H9 (cell line): ENCODE measurements at places on chromosomes 6 and 20. TPM values are rescaled to one million over a fixed set of nuclear protein-coding genes. Genes with fewer than 3 reads are reported as not detected.

ARG1 gene
- not detected in 2 replicates for total RNA-seq

PPP2R5D gene
- total RNA-seq = 53.5 and 57.7 TPM in 2 replicates

CASS4 gene
- total RNA-seq = not detected in 2 replicates

BPIFB2 gene
- not detected in 2 replicates for total RNA-seq

ULBP1 gene
- 1.6 and 2.1 TPM in 2 replicates for total RNA-seq

BEND6 gene
- total RNA-seq = 1.4 and 2.3 TPM in 2 replicates

TFEB gene
- total RNA-seq = 1.2 and 2.4 TPM in 2 replicates

TAP1 gene
- total RNA-seq = 12.1 and 12.7 TPM in 2 replicates

DNA sequence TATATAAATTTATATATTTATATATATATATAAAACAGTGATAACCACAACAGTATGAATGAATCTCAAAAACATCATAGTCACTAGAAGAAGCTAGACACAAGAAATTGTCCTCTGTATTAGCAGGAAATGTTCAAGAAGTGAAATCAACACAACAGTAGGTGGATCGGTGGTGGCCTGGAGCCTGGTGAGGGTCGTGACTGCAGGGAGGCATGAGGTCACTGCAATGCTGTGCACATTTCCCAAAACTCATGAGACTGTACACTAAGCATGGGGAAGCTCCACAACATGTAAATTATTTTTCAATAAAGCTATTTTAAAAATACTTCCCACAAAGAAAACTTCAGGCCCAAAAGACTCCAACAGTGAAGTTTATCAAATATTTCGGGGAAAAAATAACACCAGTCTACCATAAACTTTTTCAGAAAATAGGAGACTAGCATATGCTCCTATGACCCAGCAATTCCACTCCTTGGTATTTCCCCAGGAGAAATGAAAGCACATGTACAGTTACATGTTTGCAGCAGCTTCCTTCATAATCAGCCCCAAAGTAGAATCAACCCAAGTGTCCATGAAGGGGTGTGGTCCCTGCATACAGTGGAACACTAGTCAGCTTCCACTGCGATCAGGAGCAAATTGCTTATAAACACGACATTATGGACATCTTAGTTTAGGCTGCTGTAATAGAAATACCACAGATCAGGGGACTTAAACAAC lies 144.2 kb downstream of the TBXT start:
- no peak overlapping the region for H3K4me3 ChIP-seq
- no peaks in the 10 kb centered on the region; the same call in 1 of the 2 replicates for H3K4me1 ChIP-seq
- no peak for DNase-seq
- H3K36me3 ChIP-seq = no peaks in the 10 kb centered on the region; the same call in 2 of the 3 replicates

DNA sequence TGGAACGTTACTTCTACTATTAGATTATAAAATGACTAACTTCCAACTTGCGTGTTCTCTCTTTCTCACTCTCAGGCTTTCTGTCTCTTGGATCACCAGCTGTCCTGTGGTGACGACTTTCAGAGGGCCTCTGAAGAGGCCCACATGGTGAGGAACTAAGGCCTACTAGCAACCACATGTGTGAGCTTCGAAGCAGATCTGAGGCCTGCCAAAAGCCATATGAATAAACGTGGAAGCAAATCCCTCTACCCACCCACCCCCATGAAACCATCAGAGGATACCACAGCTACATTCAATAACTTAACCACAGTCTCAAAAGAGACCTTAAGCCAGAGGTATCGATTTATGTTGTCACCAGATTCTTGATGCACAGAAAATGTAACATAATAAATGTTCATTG lies 13.5 kb upstream of the BMP5 start:
- no peaks in the 10 kb centered on the region for H3K36me3 ChIP-seq
- H3K27me3 ChIP-seq = no peaks in the 10 kb centered on the region
- no peaks in the 10 kb centered on the region for H3K4me1 ChIP-seq
- no peak for DNase-seq

- H3K27ac ChIP-seq = no peak overlapping the region
- H3K4me1 ChIP-seq = no peaks in the 10 kb centered on the region
- no peak overlapping the region for H3K4me3 ChIP-seq
- no peaks in the 10 kb centered on the region for H3K27me3 ChIP-seq
- DNase-seq = no peak
These were observed 22.2 kb downstream of the PCMTD2 start for GRCh38 chr20:64277571-64278316.

DNA sequence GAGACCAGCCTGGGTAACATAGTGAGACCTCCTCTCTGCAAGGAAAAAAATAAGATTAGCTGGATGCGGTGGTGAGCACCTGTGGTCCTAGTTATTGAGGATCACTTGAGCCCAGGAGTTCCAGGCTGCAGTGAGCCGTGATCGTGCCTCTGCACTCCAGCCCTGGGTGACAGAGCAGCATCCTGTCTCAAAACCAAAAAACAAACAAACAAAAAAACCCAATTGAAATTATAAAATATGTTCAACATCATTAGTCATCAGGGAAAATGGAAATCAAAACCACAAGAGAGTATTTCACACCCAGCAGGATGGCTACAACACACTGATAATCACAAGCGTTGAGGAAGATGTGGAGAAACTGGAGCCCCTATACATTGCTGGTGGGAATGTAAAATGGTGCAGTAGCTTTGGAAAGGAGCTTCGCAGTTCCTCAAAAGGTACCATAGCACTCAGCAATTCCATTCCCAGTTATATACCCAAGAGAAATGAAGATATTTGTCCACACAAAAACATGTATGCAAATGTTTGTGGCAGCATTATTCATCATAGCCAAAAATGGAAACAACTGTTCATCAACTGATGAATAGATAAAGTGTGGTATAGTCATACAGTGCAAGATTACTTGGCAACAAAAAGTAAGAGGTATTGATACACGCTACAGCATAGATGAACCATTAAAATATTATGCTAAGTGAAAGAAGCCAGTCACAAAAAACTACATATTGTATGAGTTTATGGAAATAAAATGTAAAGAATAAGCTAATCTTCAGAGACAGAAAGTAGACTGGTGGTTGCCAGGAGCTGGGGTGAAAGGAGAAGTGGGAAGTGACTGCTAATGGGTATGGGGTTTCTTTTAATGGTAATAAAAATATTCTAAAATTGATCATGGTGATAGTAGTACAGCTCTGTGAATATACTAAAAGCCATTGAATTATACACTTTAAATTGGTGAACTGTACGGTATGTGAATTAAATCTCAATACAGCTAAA lies 38.7 kb upstream of the RIPOR2 start:
- H3K4me3 ChIP-seq = no peak overlapping the region
- DNase-seq = no peak
- no peak overlapping the region for H3K27ac ChIP-seq
- no peaks in the 10 kb centered on the region for H3K36me3 ChIP-seq

- no peaks in the 10 kb centered on the region; the same call in 1 of the 2 replicates for H3K4me1 ChIP-seq
- no peaks in the 10 kb centered on the region for H3K36me3 ChIP-seq
- H3K4me3 ChIP-seq = no peak overlapping the region
- no peak for DNase-seq
These were observed 326.2 kb downstream of the CBLN4 start for GRCh38 chr20:55678970-55679667.

DNA sequence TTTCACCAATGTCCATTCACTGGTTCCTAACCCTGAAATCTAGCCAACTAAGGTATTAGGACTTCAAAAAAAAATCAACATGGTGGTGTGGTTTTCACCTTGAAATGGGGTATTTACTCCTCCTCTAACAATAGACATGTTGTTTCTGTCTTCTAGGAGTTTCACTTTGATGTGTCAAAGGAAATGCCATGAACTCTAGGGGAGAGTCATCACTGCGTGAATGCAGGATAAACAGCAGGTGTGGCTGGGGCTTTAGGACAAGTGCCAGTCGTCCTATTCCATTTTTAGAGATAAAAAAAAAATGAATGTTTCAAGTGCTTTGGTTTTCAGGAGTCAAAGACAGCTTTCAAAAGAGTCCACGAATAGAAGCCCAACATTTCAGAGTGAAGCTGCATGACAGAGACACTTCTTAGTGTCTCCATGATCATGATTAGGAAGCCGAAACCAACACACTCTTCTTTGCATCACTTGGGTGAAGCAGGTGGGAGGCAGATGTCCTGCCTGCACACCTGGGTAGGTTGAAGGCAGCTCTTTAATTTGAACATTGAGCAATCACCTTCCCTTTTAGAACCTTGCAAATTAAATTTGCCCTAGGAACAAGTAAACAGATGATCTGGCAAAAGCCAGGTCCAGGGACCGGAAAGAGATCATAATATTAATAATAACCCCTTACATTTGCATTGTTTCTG lies 328.5 kb upstream of the PRDM1 start:
- peaks cover 16% of the 10 kb centered on the region for H3K36me3 ChIP-seq
- H3K27me3 ChIP-seq = no peaks in the 10 kb centered on the region
- DNase-seq = no peak
- peaks cover 8% of the 10 kb centered on the region; the same call in 1 of the 2 replicates for H3K4me1 ChIP-seq

DNA sequence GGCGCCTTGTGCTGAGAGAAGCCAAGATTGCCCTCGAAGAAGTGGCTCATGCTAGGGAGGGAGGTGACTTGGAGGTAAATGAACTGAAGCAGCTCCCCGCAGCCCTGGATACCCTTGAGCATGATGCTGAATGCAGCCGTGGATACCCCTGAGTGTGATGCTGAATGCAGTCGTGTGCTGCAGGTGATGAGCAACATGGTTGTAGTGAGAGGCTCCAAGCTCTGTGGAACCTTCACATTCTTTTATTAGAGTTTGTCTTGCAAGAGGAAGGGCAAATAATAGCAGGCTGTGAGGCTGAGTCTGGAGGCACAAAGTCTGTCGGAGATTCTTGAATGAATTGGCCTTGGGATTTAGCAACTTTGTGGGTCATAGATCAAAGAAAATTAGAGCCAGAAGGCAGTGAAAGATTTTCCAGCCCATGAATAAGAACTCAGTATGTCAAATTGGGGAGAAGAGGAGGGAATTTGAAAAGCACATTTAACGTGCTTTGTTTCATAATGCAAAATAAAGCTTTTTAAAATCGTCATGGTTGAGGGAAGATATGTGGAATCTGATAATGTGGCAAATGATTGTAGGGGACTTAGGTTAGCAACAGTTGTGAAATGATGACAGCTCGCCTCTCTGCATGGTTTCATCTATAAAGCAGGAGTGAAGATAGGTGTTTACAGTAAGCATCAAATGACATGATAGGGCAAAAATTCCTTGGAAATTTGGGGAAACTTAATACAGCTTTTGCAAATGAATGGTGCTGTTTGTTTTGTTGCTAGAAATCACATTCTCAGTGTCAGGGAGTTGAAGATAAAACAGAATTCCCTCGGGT lies 120.1 kb upstream of the TIAM2 start:
- peaks cover 12% of the 10 kb centered on the region; the same call in 1 of the 2 replicates for H3K4me1 ChIP-seq
- no peaks in the 10 kb centered on the region for H3K36me3 ChIP-seq
- H3K27me3 ChIP-seq = no peaks in the 10 kb centered on the region
- H3K27ac ChIP-seq = no peak overlapping the region
- no peak overlapping the region for H3K4me3 ChIP-seq
- peak; percentile 30 for DNase-seq

- no peak overlapping the region for H3K4me3 ChIP-seq
- no peaks in the 10 kb centered on the region for H3K27me3 ChIP-seq
- H3K27ac ChIP-seq = no peak overlapping the region
- no peak for DNase-seq
These were observed 519.7 kb downstream of the CDH26 start for GRCh38 chr20:60477958-60478357.

DNA sequence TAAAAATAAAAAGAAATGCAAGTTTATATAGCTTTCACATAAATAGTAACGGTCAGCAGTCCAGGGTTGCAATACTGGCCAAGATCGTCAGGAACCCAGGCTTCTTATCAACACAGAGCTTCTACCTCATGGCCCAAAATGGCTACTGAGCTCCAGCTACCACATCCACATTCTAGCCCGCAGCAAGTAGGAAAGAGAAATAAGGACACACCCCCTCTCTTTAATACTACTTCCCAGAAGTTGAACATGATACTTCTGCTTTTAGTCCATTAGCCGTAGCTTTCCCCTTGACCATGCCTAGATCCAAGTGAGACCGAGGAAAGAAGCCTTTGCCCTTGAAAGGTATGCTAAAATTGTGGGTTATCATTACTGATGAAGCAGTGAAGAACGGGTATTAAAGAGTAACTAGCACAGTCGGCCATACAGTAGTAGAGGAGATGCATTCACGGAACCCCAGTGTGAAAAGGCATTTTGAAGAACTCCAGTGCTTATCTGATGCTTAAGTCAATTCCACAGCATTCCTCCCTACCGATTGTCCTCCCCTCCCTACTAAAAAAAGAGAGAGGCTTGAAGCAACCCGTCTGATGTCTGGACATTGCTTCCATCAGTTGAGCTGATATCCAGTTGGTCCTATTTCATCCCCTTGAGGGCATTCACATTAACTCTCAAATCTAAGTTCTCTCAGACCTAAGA lies 226.9 kb upstream of the RREB1 start:
- H3K4me3 ChIP-seq = no peak overlapping the region
- no peaks in the 10 kb centered on the region for H3K36me3 ChIP-seq
- H3K4me1 ChIP-seq = no peaks in the 10 kb centered on the region
- H3K27ac ChIP-seq = no peak overlapping the region
- no peak for DNase-seq

GRCh38 chr6:130366107-130367005 lies 539 bp downstream of the TMEM200A start:
- no peak overlapping the region for H3K27ac ChIP-seq
- H3K27me3 ChIP-seq = no peaks in the 10 kb centered on the region
- H3K36me3 ChIP-seq = no peaks in the 10 kb centered on the region
- peaks cover 5% of the 10 kb centered on the region; the same call in 1 of the 2 replicates for H3K4me1 ChIP-seq

GRCh38 chr20:53767206-53767930 lies 173.7 kb upstream of the ZNF217 start:
- no peak for DNase-seq
- H3K4me3 ChIP-seq = no peak overlapping the region
- H3K27ac ChIP-seq = no peak overlapping the region
- H3K27me3 ChIP-seq = no peaks in the 10 kb centered on the region

- DNase-seq = no peak
- no peaks in the 10 kb centered on the region for H3K4me1 ChIP-seq
- H3K36me3 ChIP-seq = no peaks in the 10 kb centered on the region
- H3K4me3 ChIP-seq = no peak overlapping the region
- no peaks in the 10 kb centered on the region for H3K27me3 ChIP-seq
These were observed 9.3 kb downstream of the VNN2 start for GRCh38 chr6:132748446-132748845.

GRCh38 chr20:64101731-64102621 lies 5.4 kb downstream of the NPBWR2 start:
- no peaks in the 10 kb centered on the region for H3K36me3 ChIP-seq
- no peak overlapping the region for H3K27ac ChIP-seq
- peaks cover 3% of the 10 kb centered on the region; the same call in 1 of the 2 replicates for H3K27me3 ChIP-seq
- peak overlapping the region; percentile 83 for H3K4me3 ChIP-seq

DNA sequence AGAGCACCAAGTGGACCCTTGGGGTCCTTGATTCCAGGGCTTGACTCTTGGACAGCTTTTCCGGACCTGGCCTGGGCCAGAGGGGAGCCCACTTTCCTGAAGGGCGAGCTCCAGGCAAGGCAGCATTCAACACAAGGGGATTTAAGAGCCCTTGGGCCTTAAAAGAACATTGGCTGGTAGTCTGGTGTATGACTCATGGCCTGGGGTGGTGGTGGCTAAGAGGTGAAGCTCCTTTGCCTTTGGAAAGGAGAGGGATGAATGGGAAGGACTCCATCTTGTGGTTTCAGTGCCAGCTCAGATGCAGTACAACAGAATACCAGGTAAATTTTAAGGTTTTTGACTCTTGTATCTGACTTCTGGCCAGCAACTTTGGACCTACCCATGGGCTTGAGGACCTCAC lies 760.7 kb downstream of the GRIK2 start:
- no peak overlapping the region for H3K27ac ChIP-seq
- no peaks in the 10 kb centered on the region for H3K27me3 ChIP-seq
- no peak for DNase-seq
- no peak overlapping the region for H3K4me3 ChIP-seq
